ENCODE measurements at places on chromosomes 5 and 9.

DNA sequence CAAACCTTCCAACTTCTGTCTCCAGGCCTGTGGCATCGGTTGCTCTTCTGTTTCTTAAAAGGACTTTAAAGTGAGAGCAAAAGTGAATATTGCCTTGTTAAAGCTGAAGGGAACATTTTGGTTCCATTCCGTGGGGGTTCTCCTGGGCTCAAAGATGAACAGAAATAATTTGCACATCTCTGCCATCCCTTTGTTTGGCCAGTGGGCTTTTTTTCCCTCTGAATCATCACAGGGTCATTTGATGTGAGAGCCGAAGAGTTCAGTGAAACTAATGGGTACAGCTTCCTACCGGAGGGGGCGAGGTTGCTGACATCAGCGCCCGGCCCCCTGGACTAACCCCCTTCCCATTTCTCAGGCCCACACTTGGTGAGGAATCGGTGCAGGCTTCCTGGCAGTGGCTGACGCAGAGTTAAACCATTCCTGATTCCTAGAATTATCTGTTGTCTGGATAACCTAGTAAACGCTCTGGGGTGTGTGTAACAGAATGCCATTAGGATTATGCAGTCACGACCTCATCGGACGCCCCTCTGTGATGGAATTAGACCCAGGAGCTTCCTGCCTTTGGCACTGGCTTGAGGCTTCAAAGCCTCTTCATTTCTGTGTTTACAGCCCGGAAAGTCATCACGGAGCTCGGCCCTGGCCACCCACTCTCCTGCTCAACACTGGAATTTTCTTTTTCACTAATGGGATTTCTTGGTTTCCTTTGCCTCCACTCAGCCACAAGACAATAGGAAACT lies 61.6 kb upstream of the RPL26L1 start:
- no peak for DNase-seq

DNA sequence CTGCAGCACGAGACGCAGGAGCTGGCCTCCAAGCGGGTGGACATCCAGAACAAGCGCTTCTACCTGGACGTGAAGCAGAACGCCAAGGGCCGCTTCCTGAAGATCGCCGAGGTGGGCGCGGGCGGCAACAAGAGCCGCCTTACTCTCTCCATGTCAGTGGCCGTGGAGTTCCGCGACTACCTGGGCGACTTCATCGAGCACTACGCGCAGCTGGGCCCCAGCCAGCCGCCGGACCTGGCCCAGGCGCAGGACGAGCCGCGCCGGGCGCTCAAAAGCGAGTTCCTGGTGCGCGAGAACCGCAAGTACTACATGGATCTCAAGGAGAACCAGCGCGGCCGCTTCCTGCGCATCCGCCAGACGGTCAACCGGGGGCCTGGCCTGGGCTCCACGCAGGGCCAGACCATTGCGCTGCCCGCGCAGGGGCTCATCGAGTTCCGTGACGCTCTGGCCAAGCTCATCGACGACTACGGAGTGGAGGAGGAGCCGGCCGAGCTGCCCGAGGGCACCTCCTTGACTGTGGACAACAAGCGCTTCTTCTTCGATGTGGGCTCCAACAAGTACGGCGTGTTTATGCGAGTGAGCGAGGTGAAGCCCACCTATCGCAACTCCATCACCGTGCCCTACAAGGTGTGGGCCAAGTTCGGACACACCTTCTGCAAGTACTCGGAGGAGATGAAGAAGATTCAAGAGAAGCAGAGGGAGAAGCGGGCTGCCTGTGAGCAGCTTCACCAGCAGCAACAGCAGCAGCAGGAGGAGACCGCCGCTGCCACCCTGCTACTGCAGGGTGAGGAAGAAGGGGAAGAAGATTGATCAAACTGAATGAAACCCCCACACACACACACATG lies 654 bp downstream of the PURA start:
- no peak for DNase-seq

- DNase-seq: no peak
These were observed 102.0 kb upstream of the NFIB start for GRCh38 chr9:14415947-14416346.

- DNase-seq: no peak
These were observed 219.2 kb downstream of the ENC1 start for GRCh38 chr5:74421377-74421776.

GRCh38 chr9:98412101-98412842 lies 156.8 kb upstream of the TBC1D2 start:
- peak; percentile 31 for DNase-seq

DNA sequence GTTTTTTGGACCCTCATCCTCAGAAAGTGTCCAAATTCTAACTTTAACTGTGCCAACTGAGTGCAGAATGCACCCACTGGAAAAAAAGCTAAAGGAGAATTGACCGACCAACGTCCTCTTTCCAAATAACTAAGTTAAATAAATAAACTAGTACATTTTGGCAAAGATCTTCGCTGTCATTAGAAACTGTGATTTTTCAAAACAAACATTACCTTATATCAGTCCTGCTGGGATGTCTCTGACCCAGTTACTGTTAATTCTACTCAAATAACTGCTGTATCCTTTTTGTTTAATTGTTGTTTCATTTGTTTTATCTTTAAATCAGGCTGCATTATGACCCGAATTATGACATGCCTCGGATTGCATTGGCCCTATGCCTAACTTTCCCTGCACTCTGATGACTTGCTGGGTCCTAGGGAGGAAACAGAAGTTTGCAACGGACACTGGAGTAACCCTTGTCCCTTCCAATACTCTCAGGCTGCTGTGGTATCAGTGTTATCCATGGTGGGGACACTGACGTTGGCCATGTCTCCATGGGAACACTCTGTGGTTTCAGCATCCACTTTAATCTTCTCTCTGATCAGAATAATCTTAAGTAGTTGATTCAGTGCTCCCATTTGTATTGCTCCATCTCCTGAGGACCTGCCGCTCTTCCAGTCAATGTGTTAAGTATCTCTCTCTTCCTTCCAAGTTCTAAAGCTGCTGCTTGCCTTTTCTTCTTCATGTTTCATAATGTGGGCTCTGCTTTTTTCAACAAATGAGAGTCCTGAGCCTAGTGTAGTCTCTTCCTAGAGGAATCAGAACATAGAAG lies 11.1 kb upstream of the IFNA5 start:
- no peak for DNase-seq

GRCh38 chr5:143923634-143924266 lies 111.8 kb downstream of the HMHB1 start:
- DNase-seq: no peak

All from left renal pelvis (tissue), 4 donors.